ENCODE measurements at places on chromosomes 5 and 9.
A peak's percentile ranks its signal among the peaks of the same experiment; 100 is the strongest.

GRCh38 chr5:154862766-154863165 lies 4.3 kb downstream of the CNOT8 start:
- DNase-seq, result no peak

- no peak for DNase-seq
Measured at GRCh38 chr9:72979405-72980100, 26.7 kb upstream of the ALDH1A1 start.

- no peak for DNase-seq
Measured at GRCh38 chr5:80239680-80240367, 16.0 kb downstream of the SERINC5 start.

DNA sequence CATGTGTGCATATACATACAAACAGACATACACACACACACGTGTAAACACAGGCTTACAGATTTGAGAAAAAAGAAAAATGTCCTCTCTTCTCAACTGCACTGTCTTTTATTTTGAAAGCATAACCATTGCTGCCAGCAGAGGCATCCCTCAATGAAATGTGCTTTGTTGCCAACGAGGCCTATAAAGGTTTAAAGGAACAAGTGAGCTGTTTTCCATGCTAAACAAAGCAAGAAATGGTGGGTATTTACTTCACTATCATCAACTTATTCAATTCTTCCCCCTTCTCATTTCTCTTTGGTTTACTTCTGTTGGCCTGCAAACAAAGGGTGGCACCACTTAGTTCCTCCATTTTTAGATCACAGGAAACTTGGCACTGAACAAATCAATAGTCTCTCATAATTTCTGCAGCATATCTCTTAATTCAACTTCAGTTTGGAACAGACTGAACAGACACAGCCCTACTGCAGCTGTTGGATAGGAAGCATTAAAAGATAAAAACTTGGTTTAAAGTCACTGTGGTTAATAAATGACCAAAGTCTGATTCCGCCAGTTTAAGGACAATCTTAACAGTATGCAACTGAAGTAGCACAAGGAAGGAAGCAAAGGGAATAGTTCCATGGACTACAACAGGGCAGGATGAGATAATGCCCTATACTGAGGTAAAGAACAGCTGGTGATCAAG lies 21.7 kb downstream of the TTC33 start:
- DNase-seq, result no peak

DNA sequence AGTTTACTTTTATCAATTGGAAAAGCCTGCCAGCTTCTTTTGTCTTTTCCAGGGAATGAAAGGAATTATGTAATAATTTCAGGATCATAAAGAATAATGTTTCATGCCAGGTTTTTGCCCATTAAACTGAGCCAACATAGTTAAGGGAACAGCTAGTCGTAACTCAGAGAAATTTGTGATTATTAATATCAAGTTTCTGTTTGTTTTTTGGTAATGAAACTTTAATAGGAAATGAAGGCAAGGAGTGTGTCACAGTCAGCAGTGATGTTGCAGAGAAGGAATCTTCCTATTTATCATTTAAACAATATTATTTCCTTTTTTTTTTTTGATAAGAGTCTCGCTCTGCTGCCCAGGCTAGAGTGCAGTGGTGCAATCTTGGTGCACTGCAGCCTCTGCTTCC lies 10.7 kb downstream of the NFIL3 start:
- DNase-seq, result no peak

DNA sequence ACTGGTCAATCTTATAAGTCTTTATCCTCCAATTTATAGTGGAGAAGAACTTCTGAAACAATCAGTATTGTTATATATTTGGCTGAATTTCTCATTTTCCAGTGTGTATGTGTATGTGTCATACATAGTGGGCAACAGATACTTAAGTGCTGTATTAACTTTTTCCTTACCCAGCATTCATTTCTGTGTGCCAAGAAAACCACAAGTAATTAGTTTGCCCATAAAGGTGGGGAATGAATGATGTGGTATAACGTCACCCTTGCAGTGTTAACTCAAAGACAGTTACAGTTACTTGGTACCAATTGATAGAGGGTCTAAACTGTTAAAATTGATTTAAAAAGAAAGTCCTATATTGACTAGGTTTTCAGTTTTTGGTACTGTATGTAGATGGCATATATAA lies 2.0 kb downstream of the OGN start:
- DNase-seq, result no peak

GRCh38 chr9:126700903-126701812 lies 87.4 kb downstream of the LMX1B start:
- DNase-seq, result no peak

DNA sequence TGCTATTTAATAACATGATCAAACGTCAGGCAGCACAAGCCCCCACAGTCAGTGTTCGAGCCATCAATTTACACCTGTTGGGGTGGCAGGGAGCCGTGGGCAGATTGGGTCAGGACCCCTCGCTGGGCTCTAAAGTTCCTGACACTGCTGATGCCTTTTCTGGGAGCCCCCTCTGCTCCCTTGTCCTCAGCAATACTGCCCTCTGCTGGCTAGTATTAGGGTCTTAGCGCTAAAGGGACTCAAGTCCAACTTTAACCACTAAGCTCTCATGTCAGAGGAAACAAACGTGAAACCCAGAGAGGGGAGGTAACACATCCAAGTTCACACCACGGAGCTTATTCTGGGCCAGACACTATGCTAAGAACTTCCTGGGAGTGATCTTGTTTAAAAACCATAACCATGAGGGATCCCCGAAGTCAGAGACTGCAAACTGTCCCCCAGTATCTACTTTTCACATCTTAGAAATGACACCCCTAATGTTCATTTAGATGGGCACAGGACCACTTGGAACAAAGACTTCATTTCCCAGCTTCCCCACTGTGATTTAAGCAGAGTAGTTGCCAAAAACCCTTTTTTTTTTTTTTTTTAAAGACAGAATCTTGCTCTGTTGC lies 20.4 kb downstream of the ANKS6 start:
- no peak for DNase-seq

- DNase-seq, result no peak
Measured at GRCh38 chr5:79193643-79194042, 42.3 kb upstream of the JMY start.

- DNase-seq, result no peak
Measured at GRCh38 chr9:113222482-113222841, 1.1 kb downstream of the SLC31A1 start.

DNA sequence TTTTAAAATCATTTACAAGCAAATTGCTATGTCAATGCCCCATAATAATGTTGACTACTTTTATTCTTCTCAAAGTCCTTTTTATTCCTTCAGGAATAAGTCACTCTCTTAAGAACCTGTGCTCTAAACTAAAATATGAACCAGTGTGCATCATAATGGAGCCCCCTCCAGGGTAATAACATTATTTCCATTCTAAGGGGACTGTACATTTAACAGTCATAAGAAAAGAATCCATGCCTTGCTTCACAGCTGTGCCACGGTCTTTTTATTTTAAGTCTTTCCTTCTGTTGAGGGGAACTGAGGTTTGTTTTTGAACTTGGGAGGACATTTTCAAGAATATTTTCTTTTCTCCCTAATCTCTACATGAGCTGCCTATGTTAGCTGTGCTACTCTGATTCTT lies 297.6 kb downstream of the MAN2A1 start:
- DNase-seq, result no peak

- no peak for DNase-seq
Measured at GRCh38 chr5:109467058-109467457, 57.3 kb upstream of the PJA2 start.

GRCh38 chr9:134539586-134540194 lies 101.9 kb upstream of the COL5A1 start:
- DNase-seq, result no peak

- peak; percentile 67 for DNase-seq
Measured at GRCh38 chr5:173327948-173328843, at the start of gene STC2. Gene STC2 (minus strand): TSS chr5:173328414. CDS start chr5:173328193, 221 bp downstream.

DNA sequence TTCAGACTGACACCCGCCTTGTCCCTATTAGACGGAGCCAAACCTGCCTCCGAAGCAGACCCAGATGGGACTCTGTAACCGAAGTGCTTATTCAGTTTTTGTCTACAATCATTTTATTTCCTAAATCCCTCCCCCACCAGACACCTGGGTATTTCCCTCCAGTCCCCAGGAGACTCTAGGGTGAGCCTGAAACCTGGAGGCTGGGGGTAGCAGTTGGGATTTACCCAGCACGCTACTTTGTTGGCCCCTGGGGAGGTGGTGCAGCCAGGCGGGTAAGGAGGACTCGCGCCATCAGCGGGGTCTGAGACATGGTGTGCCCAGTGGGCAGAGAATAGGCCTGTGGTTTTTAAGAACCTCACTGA lies 1.3 kb upstream of the LHX2 start:
- no peak for DNase-seq
